ENCODE measurements at places on chromosomes 5 and 9.

DNA sequence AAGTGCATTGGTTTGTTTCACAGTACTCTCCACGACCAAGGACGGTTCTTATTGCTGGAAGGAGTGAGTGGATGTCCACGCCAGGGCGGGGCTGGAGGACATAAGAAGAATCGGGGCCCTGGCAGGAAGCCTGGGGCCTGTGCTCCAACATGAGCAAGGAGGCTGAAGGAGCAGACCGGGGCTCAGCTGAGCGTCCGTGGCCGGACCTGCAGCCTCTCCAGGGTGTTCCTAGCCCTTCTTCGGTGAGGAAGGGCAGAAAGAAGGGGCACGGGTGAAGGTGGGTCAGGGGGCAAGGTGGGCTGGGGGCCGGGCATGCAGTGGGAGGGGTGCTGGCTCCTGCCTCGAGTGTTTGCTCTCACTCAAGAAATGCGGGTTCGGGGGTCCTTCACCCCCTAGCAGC is 18.1 kb downstream of the FAM78A start:
- DNase-seq, result no peak

DNA sequence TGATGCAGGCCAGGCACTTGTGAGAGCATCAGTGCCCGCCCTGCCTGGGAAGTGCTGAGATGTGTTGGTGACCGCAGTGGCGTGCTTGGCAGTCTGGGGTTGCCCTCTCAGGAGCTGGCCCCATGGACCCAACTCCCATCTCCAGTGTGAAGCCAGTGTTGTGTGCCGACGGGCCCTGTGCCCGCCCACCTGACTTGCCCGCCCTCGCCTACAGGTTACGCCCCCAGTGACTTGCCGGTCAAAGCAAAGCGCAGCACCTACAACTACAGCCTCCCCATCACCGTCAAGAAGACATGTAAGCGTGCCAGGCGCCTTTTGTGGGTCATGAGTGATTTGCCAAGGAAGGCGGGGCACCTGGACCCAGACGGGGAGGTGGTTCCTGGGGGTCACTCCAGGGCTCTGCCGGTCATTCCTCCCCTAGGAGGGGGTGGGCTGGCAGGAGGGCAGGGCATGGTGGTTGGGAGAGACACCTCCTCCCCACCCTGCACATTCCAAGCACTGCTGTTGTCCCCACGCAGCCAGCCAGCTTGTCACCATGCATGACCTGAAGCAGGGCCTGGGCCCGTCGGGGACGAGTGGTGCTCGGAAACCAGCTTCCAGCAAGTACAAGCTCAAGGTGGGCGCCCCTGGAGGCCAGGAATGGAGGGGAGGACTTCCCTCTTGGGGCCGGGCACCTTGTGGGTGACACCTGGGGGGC is 7.4 kb upstream of the CEL start:
- no peak for DNase-seq

- no peak for DNase-seq
Measured at GRCh38 chr5:78537821-78538220, 110.8 kb downstream of the LHFPL2 start.

DNA sequence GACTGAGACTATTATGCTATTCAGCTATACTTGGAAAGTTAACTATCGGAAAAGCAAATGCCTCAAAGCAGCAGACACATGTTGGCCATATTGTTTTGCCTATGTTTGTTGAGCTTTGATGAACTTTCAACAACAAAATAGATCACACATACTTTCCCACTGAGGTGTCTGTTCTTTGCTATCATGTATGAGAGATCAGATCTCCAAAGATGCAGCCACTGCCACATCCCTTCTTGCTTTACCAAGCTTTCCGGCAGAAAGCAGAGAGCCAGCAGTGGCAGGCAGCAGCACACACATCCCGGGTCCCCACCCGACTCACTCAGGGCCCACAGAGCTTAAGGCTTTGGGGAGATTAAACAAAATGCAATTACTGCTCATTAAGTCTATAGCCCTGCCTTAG is 18.8 kb downstream of the ZBTB5 start:
- no peak for DNase-seq

- DNase-seq, result no peak
Measured at GRCh38 chr5:65246741-65247140, 235.0 kb downstream of the ADAMTS6 start.

DNA sequence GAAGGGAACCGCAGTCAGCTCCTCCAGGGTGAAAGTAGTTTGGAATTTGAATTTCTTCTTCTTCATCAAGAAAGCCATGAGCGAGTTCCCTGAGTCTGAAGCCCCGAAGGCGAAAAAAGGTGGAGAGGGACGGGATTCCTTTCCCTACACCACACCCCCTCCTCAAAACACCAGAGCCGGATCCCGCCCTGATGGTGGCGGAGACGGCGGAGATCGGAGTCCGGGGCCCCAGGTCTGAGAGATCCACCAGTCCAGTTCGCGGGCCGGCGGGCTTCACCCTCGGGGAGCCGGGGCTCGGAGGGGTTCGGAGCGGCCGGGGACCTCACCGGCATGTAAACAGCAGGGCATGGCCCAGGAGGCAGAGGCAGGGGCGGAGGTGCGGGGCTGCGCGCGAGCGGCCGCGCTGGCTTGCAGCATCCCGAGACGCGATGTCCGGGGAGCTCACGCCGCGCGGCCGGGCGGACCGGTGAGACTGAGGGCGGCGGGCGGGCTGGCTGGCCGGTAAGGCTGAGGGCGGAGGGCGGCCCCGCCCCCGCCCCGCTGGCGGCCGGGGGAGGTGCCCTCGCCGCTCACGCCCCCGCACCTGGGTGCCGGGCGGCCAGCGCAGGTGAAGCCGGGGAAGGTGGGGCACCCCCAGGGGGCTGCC is 606 bp downstream of the EEIG1 start:
- DNase-seq, result no peak

- no peak for DNase-seq
Measured at GRCh38 chr5:95773335-95774059, 42.4 kb downstream of the RHOBTB3 start.

DNA sequence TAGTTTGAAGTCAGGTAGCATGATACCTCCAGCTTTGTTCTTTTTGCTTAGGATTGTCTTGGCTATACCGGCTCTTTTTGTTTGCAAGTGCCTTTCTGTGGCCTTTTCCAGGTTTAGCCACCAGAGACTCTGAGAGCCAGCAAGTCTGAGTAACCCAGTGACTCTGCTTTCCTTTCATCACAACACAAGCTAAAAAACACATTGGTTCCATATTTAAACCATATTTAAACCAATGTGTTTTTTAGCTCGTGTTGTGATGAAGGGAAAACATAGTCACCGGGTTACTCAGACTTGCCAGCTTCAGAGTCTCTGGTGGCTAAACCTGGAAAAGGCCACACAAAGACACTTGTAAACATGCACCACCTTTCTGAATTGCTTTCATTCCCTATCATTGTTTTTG is 493.3 kb downstream of the NTRK2 start:
- DNase-seq, result no peak
